ENCODE measurements at places on chromosomes 12 and 14.

- DNase-seq = no peak
Measured at GRCh38 chr12:64323476-64324225, 66.9 kb downstream of the C12orf56 start.

DNA sequence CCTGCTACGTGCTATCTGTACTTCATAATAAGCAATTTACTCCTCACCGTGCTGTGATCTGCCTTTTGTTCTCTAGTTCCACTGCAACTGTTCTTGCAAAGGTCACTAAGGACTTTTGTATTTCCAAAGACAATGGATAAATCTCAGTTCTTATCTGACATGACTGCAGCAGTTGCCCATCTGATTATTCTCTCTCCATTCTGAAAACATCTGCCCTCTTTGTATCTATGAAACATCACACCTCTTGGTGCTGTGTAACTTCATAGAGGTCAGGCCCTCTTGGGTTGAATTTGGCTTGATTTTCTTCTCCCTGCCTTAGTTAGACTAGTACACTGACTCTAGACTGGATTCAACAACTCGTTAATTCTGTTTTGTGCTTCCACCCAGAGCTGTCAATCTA, 319.6 kb downstream of the BTG1 start:
- no peak for DNase-seq

GRCh38 chr14:74840603-74841030, 35.3 kb downstream of the PROX2 start:
- DNase-seq = no peak

DNA sequence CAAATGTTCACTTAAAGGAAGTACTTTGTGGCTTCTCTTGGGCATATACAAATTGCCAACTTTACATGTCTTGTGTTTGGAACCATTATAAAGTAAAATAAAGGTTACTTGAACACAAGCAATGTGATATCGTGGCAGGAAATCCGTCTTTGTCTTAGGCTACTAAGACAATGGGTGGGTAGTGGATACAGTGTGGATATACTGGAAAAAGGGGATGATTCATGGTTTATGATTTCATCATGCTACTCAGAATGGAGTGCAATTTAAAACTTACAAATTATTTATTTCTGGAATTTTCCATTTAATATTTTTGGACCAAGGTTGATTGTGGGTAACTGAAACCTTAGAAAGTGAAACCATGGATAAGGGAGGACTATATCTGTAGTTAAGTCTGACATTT, 48.4 kb downstream of the MYRFL start:
- DNase-seq = no peak

GRCh38 chr14:100709289-100710284, 17.1 kb upstream of the DLK1 start:
- DNase-seq = no peak

- no peak for DNase-seq
Measured at GRCh38 chr12:15446807-15447206, 124.5 kb downstream of the PTPRO start.

Measured in activated naive CD4-positive, alpha-beta T cell (primary cell).